ENCODE measurements at places on chromosomes 6 and 20.

- peak; percentile 27 for DNase-seq
Observed at GRCh38 chr20:57907131-57908000, 197.6 kb upstream of the PMEPA1 start.

DNA sequence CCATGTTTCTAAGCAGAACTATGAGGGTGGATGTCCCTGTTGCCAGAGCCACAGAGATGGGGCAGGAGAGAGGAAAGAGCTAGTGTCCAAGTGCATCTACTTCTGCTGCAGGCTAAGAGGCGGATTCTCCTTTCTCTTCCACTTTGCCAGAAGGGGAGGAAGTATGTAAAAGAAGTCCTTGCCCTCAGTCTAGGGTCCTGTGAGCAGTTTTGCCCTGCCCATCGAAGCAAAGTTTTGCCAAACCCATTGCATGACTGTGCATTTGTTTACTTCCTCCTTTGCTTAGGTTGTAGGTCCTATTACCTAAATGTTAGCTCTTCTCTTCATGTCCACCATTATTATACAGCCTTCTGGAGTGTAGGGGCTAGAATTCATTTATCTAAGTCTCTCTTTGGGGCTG, 106.2 kb upstream of the ARMC2 start:
- no peak for DNase-seq

- peak; percentile 86 for DNase-seq
Observed at GRCh38 chr6:125099211-125100073, 54.1 kb upstream of the TPD52L1 start.

- DNase-seq: no peak
Observed at GRCh38 chr6:70160276-70160675, 142.6 kb downstream of the COL9A1 start.

- no peak for DNase-seq
Observed at GRCh38 chr6:17902974-17903373, 84.5 kb downstream of the KIF13A start.

DNA sequence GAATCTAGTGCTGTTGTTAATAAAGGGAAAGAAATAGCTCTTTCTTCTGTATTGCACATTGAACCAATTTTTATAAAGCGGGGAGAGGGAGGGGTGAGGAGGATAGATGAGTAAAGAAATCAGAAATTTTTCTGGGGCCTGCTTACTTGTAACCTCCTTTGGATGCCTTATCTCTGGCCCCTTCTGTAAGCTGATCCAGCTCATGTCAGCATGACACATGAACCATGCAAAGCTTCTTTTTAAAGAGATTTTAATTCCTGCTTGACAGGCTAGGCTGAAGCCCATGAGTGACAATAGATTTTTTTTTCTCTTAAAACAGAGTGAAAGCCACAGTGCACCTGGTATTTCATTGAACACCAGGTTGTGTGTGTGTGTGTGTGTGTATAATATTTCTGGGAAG, 325.3 kb downstream of the PRL start:
- peak; percentile 43 for DNase-seq

GRCh38 chr6:43395776-43396175, 26.3 kb upstream of the ZNF318 start:
- no peak for DNase-seq

DNA sequence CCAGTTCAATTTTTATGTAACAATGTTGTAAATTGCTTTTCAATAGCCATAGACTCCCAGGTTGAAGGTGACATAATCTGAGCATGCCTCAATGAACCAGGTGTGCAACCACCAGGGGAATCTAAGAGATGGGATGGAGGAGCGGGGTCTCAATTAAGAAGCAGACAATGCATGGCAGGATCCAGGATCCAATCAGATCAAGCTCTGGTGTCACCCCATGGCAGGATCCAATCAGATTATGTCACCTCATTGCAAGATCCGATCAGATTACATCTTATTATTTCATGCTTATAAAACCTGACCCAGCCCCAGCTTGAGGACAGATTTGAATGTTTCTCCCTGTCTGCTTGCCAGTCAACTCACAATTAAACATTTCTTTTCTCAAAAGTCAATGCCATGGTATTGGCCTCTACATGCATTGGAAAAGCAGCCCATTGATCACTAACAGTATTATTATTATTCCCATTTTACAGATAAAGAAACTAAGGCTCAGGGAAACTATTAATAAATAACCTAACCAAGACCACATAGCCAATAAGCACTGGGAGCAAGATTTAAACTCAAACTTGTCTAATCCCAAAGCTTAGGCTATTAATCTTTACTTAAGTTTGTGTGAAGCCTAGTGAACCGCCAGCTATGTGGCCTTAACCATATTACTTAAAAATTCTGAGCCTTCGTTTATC, 14.3 kb upstream of the SIRT5 start:
- no peak for DNase-seq

GRCh38 chr6:75155631-75156030, 50.2 kb downstream of the COL12A1 start:
- no peak for DNase-seq

DNA sequence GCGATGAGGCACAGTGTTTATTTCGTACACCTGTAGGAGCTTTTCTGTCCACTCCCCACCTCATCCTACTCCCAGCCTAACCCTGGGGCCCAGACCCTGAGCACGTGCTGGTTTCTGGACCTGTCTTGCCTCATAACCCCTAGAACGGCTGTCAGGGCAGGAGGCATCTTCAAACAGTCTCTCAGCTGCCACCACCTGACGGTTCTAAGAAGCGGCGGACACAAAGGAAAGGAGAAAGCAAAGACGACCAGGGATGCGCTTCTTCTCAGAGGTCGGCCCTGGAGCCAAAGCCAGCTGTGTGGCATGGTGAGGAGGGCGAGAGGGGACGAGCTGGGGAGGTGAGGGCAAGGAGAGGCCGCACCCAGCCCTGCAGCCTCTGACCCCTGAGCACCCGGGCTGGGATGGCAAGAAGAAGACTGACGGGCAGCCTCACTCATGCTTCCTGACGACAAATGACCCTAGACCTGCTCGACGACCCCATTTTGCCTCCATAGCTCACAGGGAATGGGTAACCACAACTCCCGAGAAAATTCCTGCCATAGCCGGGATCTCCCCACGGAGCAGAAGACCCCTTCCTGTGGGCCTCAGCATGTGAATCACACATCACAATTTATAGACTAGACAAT, 62.1 kb downstream of the WDR27 start:
- DNase-seq: peak; percentile 41
